CD4-positive, alpha-beta T cell (primary cell): ENCODE measurements at places on chromosomes 13 and 19.

DNA sequence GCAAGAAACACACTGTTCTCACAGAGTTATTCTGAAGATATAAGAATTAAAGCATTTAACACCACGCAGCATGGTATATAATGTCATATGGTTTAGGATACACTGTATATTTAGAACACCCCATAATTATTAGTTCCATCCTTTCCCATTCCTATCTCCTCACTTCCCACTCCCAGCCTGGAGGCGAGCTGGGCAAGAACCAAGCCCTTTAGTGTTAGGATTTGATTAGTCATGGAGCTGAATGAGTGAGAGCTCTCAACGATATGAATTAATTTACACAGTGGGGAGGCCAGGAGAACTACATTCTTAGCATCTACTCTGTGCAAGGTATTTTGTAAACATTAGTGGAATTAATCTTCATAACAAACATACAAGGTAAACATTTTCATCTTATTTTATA, 934.3 kb downstream of the DIAPH3 start:
- no peak for DNase-seq

GRCh38 chr19:44855606-44856005, 9.5 kb downstream of the NECTIN2 start:
- no peak for DNase-seq

DNA sequence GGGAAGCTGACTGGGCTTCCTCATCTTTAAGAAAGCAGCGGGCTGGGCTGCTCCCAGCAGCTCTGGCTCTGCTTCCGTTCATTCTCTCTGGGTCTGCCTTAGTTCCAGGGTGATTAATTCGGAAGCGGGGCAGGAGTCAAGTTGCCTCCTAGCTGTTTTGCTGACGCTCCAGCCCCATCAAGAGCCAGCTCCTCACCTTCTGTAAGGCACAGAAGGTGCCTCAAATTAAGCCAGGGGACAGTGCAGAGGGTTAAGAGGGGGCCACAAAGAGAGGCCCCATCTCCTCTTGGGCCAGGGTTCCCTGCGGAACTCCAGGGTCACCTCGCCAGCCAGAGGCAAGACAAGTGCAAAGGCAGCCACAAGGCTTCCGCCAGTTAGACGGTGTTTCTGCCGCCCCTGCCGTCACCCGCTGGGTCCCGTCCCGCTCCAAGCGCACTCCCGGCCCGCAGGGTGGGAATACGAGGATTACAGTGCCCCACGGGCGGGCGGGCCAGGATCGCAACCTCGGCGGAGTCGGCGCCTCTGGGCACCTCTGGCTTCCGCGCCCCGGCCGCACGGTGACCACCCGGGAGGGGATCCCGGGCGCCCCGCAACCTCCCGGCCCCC, 508 bp downstream of the SLC15A1 start:
- no peak for DNase-seq

GRCh38 chr13:23472189-23472588, 38.7 kb upstream of the SACS start:
- no peak for DNase-seq

DNA sequence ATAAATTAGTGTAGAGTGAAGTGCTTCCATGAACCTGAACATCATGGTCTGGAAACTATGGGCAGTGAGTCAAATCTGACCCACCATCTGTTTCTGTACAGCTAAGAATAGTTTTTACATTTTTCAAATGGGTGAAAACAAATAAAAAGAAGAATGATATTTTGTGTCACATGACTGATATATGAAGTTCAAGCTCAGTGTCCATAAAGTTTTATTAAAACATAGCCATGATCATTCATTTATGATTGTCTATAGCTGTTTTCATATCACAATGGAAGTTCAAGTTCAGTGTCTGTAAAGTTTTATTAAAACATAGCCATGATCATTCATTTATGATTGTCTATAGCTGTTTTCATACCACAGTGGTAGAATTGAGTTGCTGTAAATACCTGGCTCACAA, 42.7 kb downstream of the ZNF333 start:
- DNase-seq = no peak

GRCh38 chr13:112103961-112104880, 37.3 kb downstream of the SOX1 start:
- no peak for DNase-seq

DNA sequence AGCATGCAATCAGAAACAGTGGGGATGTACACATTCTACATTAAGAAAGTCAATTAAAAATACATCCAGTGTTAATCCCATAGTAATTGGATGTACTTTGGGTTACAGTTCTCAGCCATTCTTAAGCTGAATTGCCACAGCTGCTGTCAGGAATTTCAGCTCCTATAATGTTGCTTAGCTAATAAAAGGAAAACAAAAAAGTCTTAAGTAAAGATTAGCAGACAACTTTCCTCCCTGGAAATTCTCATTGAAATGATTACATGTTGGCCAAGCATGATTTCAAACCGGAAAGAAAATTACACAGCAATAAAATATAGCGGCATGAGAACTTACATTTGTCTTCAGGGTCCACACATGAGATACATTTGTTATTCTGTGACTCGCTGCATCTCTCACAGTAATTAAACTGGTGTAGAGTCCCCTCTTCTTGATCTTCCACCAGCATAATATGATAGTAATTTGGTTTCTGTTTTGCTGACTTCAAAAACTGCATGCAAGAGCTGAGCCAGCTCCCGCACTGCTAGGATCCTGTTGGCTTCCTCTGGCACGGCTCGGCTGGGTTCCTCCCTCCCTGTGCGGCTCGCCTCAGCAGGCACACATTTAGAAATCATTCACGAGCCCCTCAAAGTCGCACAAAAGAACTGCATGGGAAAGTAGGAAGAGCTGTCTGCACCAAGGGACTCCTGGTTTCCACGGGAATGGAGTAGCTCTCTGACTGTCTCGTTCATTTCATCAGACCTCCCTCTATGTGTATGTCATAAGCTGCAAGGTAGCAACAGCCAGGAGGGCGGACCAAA, at the start of gene HTR2A:
Gene HTR2A (minus strand): TSS at position 713 of the 797 bp plus-strand sequence. CDS start 1,147 bp downstream, outside the sequence.
- DNase-seq = no peak

GRCh38 chr19:49664171-49665035, 1.3 kb downstream of the IRF3 start:
- DNase-seq = peak; percentile 92

DNA sequence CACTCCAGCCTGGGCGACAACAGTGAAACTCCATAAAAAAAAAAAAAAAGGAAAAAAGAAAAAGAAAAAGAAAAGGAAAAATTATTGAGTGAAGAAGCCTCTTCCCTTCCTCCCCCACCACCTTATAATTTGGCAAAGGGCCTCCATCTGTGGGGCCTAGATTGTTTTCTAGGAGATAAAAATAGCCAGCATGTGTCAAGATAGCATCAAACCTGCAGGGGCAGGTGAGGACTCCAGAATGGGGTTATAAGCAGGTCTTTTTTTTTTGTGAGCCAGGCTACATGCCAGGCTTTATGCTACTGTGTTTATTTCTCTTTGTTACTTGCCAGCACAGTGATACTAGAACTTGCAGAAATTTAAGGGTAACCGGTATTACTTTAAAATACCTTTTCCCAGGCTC, 11.7 kb upstream of the TRIM13 start:
- no peak for DNase-seq

- peak; percentile 93 for DNase-seq
Measured at GRCh38 chr19:49497047-49497788, 984 bp downstream of the RPS11 start.

- no peak for DNase-seq
Measured at GRCh38 chr13:69292789-69293425, 814.7 kb upstream of the ATXN8OS start.
